ENCODE measurements at places on chromosomes 12 and 14. TPM values are rescaled to one million over a fixed set of nuclear protein-coding genes. Genes with fewer than 3 reads are reported as not detected.

DNA sequence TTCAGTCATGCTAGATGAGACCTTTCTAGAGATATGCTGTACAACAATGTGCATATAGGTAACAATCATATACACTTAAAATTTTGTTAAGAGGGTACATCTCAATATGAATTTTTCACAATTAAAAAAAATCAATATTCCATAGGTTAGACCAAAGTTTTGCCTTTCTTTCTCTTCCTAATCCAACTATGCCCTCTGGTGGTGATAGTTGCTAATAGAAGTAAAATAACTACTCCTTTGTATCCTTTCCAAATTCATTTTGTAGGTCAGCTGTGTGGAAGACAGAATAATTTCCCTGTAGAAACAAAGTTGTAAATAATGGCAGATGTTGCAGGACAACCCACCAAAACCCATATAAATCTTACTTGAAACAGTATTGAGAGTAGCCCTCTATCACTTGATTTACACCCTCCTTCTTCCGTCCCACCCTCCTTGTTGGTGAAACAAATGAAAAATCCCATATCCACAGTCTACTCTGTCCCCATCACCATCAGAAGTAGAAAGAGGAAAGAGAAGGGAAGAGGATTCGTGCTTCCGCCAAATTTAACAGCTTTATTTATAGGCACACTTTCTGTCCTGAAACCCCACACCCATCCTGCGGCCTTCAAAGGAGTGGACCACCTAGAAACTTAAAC, 34.2 kb upstream of the KICS2 start:
- peak; percentile 46 for DNase-seq

Gene ERBB3
- 187 TPM for polyA plus RNA-seq

Gene ZNF891
- polyA plus RNA-seq, result 2.2 TPM

Gene PLEKHD1
- 0.68 TPM for polyA plus RNA-seq

Gene AMHR2
- polyA plus RNA-seq, result 0.09 TPM
